Activated T-helper 2 cell treated with anti-CD3 and anti-CD28 coated beads, Interferon-gamma antibody, Interleukin-2, Interleukin-4, amounts not matched to agents 10 μg/mL and 5 μg/mL and 100 μg/mL, durations not matched to agents 14 hours and 24 hours and 36 hours (primary cell): ENCODE measurements at places on chromosomes 1 and 21. TPM values are rescaled to one million over a fixed set of nuclear protein-coding genes. Genes with fewer than 3 reads are reported as not detected.

GRCh38 chr1:174239541-174239940 lies 80.2 kb downstream of the RABGAP1L start:
- no peaks in the 10 kb centered on the region for H3K27me3 ChIP-seq
- H3K36me3 ChIP-seq = peaks cover 18% of the 10 kb centered on the region
- no peak overlapping the region for H3K27ac ChIP-seq
- no peaks in the 10 kb centered on the region for H3K4me1 ChIP-seq
- H3K4me3 ChIP-seq = no peak overlapping the region

- no peaks in the 10 kb centered on the region for H3K36me3 ChIP-seq
- DNase-seq = no peak
- no peaks in the 10 kb centered on the region for H3K4me1 ChIP-seq
- H3K27ac ChIP-seq = no peak overlapping the region
- H3K27me3 ChIP-seq = no peaks in the 10 kb centered on the region
- no peak overlapping the region for H3K4me3 ChIP-seq
These were observed 252.9 kb downstream of the KCNT2 start for GRCh38 chr1:196355206-196355786.

DNA sequence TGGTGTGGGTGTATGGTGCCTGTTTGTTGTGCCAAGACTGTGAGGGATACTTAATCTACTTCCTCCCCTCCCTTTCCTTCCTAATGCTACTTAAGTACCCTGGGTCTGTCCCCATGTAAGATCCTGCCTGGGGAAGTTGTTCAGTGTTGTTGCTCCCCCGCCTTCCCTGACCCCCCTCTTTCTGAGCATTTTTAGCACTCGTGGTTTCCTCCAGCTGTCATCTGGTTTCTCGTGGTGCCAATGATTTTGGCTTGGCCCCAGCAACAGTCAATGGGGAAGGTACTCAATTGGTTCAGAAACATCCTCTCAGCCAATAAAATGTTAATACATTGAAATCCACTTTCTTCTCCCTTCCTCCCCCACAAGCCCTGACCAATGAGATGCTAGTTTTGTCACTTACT lies 8.0 kb upstream of the B4GALT3 start:
- peaks cover 55% of the 10 kb centered on the region for H3K4me1 ChIP-seq
- no peaks in the 10 kb centered on the region for H3K27me3 ChIP-seq
- H3K27ac ChIP-seq = peak overlapping the region; percentile 98
- peak overlapping the region; percentile 67 for H3K4me3 ChIP-seq
- DNase-seq = peak; percentile 78

DNA sequence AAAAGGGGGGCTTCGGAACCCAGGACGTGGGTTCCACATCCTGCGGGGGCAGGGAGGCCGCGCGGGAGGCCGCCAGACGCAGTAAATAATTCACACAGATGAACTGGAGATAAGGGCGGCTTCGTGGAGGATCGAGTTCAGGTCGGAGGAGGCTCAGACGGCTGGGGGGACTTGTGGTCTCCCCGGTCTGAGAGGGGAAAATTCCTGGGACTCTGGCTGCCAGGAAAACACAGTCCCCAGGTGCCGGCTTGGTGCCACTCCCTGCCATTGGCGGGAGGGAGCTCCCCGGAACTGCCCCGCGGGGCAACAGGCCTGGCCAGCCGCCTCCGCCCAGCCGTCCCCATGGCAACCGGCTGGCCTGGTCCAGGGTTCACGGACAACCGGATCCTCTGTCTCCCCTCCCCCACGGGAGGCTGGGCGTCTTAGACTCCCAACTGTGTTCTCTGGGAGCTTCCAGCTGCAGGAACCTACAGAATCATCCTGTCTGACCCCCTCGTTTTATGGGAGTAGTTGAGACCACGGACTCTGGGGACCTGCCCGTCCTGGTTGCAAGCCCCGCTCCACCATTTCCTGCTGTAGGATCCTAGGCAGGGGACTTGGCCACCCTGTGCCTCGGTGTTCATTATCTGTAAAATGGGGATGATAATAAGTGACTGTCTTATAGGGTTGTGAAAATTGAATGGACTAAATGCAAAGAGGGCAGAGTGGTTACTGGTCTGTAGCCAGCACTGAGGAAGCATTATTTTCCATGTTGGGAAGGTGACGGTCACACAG lies 9.6 kb downstream of the CAMK2N1 start:
- no peak overlapping the region for H3K4me3 ChIP-seq
- no peaks in the 10 kb centered on the region for H3K36me3 ChIP-seq
- no peak overlapping the region for H3K27ac ChIP-seq
- H3K27me3 ChIP-seq = peaks cover 76% of the 10 kb centered on the region
- no peaks in the 10 kb centered on the region for H3K4me1 ChIP-seq
- no peak for DNase-seq

DNA sequence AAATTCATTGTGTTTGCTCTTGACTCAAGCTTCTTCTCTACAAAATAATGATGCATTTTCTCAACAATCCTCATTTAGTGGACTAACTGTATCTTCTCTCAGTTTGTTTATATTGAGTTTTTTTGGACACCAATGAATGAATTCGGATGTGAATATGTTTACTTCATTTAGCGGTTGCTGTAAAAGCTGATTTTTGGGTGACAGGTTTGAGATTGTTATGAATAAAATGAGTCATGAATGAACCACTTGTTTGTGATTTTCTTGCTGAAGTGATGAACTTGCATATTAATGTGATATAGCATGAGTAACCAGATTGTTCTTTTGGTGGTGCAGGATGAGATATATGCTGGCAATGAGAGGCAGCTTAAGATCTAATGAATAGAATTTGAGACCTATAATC lies 3.1 kb downstream of the DNM3 start:
- H3K4me3 ChIP-seq = no peak overlapping the region
- peaks cover 14% of the 10 kb centered on the region for H3K4me1 ChIP-seq
- DNase-seq = no peak

DNA sequence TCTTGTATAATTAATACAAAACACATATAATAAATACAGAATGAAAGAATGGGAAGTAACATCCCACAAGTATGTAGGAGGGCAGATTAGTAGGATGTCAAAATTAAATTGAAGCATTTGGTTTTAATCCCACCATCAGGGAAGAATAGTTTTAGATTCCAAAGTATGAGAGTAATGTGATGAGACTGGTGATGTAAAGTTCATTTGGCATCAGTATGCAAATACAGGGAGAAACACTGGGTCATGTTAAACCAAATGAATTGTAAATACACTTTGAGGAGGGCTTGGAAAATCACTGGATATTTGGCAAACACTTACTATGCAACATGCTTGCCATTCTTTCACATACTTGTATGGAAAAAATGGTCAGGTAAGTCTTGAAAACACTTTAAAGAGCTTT lies 358.8 kb downstream of the DPYD start:
- H3K27ac ChIP-seq = no peak overlapping the region
- no peaks in the 10 kb centered on the region for H3K36me3 ChIP-seq
- DNase-seq = no peak
- no peaks in the 10 kb centered on the region for H3K27me3 ChIP-seq
- H3K4me3 ChIP-seq = no peak overlapping the region

DNA sequence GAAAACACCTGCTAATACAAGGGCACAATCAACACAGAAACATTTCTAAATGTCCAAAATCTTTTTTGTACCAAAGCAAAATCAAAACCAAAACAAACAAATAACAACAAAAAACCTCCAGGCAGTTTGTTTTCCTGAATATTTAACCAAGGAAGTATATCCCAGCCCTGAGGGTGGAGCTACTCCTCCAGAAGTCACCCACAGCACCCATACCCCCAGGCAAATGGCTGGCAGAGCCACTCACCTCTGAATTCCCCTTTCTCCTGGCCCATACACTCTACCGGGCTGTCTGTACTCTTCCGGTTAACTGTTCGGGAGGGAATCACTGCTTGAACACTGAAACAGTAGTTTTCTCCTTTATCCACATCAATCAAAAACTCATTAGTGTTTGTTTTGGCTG lies 9.5 kb downstream of the F3 start:
- no peaks in the 10 kb centered on the region for H3K36me3 ChIP-seq
- H3K4me3 ChIP-seq = no peak overlapping the region
- no peak overlapping the region for H3K27ac ChIP-seq
- DNase-seq = no peak
- H3K4me1 ChIP-seq = no peaks in the 10 kb centered on the region

DNA sequence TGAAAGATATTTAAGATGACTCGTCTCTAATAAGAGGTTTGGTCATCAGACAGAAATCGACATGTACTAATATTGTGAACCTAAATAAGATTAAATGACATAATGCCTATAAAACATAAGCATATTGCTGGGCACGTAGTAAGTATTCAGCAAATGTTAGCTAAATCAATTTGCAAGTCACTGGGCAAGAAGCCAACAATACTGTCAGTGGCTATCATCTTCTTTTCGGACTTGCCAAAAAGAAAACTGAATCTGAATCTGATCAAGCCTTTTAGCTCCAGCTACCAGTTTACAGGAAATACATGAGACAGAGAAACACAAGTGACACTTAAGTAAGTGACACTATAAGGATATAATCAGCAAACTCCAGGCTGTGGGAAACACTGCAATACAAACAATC lies 46.0 kb downstream of the RPL5 start:
- no peak overlapping the region for H3K27ac ChIP-seq
- DNase-seq = no peak
- peaks cover 30% of the 10 kb centered on the region for H3K36me3 ChIP-seq
- H3K4me3 ChIP-seq = peak overlapping the region; percentile 61
- no peaks in the 10 kb centered on the region for H3K27me3 ChIP-seq
- H3K4me1 ChIP-seq = peaks cover 17% of the 10 kb centered on the region

- no peaks in the 10 kb centered on the region for H3K36me3 ChIP-seq
- H3K4me3 ChIP-seq = no peak overlapping the region
- H3K4me1 ChIP-seq = peaks cover 1% of the 10 kb centered on the region
- H3K27ac ChIP-seq = no peak overlapping the region
- DNase-seq = no peak
These were observed 365.5 kb upstream of the RUNX1 start for GRCh38 chr21:35414507-35415139.

DNA sequence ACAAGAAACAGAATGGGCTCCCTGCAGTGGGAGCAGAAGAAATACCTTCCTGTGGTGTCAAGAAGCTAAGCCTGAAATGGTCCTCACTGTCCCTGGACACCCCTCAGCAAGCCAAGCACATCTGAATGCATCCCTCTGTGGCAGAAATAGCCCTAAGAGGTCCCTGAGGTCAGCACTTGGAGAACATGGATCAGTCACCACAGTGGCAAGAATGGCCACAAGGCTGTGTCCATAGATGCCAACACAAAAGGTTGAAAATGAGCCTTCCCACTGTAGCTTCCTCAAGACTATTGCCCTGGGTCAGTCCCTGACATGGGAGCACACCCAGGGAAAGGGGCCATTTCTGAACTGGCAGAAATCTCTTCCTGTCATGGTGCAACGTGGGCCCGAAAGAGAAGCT lies 27.7 kb downstream of the PSMG1 start:
- H3K27ac ChIP-seq = no peak overlapping the region
- no peak overlapping the region for H3K4me3 ChIP-seq
- no peaks in the 10 kb centered on the region for H3K36me3 ChIP-seq
- DNase-seq = no peak
- no peaks in the 10 kb centered on the region for H3K4me1 ChIP-seq

DNA sequence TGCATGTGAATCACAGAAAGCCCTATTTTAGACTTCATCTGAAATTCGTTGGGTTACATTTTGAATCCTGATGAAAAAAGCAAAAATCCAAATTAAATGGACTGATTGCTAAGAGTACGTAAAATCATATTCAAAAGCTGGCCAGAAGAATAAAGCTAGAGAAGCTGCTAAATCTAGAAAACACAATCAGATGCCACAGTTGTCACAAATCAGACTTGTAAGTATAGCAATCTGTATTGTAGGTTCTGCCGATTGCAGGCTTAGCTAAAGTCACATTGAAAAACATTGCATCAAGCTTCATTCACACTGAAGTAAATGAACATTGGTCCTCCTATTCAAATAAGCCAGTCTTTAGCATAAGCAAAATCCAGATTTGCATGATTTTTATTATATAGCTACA lies 235.1 kb upstream of the ST6GALNAC5 start:
- no peaks in the 10 kb centered on the region for H3K36me3 ChIP-seq
- no peaks in the 10 kb centered on the region for H3K27me3 ChIP-seq
- no peak for DNase-seq
- no peaks in the 10 kb centered on the region for H3K4me1 ChIP-seq
- no peak overlapping the region for H3K4me3 ChIP-seq
- H3K27ac ChIP-seq = no peak overlapping the region

GRCh38 chr21:25494804-25495203 lies 112.5 kb downstream of the MRPL39 start:
- H3K27me3 ChIP-seq = no peaks in the 10 kb centered on the region
- no peak overlapping the region for H3K27ac ChIP-seq
- no peak overlapping the region for H3K4me3 ChIP-seq
- H3K4me1 ChIP-seq = peaks cover 27% of the 10 kb centered on the region
- DNase-seq = no peak
- H3K36me3 ChIP-seq = peaks cover 19% of the 10 kb centered on the region

DNA sequence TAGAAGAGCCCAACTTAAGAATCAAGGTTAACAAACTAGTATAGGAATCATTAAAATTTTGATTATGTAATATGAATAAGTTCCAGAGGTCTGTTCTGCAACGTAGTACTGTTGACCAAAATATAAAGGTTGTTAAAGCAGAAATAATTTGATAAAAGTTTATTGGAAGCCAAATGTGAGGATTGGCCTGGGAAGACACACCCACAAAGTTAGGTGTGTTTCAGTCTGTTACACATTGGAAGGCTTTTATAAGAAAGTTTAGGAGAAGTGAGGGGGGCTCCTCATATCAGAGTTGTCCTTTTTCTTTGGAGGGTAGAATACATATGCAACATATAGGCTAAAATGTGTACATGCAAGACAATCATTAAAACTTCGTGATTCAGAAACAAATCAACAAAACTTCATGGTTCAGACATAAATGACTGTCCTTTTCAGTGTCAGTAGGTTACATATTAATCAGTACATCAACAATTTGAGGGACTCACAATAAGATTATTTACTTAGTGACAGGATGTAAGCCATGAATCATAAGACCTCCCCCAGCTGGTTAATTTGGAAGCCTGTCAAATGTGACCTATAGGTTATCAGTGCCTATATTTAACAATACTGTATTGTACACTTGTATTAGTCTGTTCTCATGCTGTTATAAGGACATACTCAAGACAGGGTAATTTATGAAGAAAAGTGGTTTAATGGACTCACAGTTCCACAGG lies 245.0 kb upstream of the B3GALT2 start:
- no peak overlapping the region for H3K27ac ChIP-seq
- no peaks in the 10 kb centered on the region for H3K27me3 ChIP-seq
- peaks cover 19% of the 10 kb centered on the region for H3K4me1 ChIP-seq
- no peak overlapping the region for H3K4me3 ChIP-seq
- peaks cover 27% of the 10 kb centered on the region for H3K36me3 ChIP-seq

- no peaks in the 10 kb centered on the region for H3K36me3 ChIP-seq
- peaks cover 5% of the 10 kb centered on the region for H3K4me1 ChIP-seq
- no peak overlapping the region for H3K27ac ChIP-seq
- no peak for DNase-seq
- peaks cover 41% of the 10 kb centered on the region for H3K27me3 ChIP-seq
These were observed 83.0 kb upstream of the GCLM start for GRCh38 chr1:93992190-93992589.

GRCh38 chr1:164671323-164671965 lies 112.5 kb downstream of the PBX1 start:
- no peak overlapping the region for H3K27ac ChIP-seq
- no peak overlapping the region for H3K4me3 ChIP-seq
- DNase-seq = no peak

Gene MROH7
- total RNA-seq = 0.16 TPM in 2 replicates

Gene STIL
- 24.8 and 27.6 TPM in 2 replicates for total RNA-seq

Gene LENEP
- 0.48 and 2.0 TPM in 2 replicates for total RNA-seq

Gene TNFSF4
- total RNA-seq = 1.1 and 1.3 TPM in 2 replicates

Gene TCP10L
- 1.1 and 1.3 TPM in 2 replicates for total RNA-seq
